Frontal cortex (tissue), 4 donors: ENCODE measurements at places on chromosomes 5 and 9. TPM values are rescaled to one million over a fixed set of nuclear protein-coding genes. Genes with fewer than 3 reads are reported as not detected.

CCDC152 gene
- total RNA-seq: 9.0 TPM

GRCh38 chr9:80649001-80649420 is 1040.3 kb downstream of the TLE1 start:
- no peak for DNase-seq

DNA sequence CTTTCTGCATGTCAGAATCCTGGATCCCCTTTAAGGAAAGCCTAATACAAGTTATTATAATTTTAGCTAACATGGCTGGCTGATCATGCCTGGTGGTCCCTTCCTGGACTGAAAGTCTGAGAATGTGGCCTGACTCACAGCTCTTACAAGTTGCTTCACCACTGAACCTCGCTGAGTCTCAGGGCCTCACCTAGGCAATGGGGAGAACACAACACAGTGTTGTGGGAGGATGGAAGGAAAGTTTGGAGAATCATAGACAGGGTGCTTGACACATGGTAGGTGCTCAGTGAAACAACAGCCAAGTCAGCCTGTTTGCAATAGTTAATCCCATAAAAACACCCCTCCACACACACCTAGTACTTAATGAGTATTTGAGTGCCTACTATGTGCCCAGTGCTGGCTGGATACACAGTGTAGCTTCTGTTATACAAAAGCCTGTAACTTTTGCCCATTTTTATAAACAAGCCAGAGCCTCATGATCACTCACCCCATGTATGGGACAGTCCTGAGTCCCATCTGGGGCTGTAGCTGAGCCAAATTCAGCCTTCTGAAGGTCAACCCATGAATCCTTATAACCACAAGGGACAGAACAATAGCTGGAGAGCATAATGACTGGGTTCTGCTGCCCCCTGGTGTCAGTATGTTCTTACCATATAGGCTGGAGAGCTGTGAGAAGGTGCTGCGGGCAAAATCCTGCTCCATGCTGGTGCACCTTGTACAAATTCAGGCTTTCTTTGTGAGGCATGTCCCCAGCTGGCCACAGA is 3.9 kb downstream of the ACSL6 start:
- DNase-seq: peak; percentile 60

GRCh38 chr5:135085133-135085935 is 51.3 kb upstream of the PITX1 start:
- no peak for DNase-seq

DNA sequence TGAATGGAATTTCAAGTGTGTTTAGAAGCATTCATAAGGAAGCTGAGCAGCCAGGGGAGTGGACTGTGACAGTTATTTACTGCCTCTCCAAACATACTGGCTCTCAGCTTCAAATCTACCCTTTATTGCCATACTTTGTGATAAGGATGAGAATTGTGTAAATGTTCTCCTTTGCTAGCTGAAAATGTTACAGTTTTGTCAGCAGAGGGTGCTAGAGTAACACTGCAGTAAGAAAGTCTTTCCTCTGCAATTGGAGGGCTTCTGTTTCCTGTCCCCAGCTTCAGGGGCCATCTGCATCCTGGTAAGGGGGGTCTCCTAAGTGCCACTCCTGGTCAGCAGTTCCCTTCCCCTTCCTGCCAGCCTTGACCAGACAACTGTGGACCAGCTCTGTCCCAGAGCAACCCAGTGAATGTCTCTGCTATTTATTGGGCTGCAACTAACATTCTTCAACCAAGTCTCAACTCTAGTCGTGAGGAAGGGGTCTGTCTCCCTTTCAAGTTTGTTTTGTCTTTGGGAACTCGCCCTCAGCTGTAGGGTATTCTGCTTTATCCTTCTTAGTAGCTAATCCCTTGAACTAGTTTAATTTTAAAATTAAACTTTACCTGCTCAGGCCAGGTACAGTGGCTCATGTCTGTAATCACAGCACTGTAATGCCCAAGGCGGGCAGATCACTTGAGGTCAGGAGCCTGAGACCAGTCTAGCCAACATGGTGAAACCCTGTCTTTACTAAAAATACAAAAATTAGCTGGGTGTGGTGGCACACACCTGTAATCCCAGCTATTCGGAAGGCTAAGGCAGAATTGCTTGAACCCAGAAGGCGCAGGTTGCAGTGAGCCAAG is 45.3 kb downstream of the RAPGEF6 start:
- peak; percentile 46 for DNase-seq

DNA sequence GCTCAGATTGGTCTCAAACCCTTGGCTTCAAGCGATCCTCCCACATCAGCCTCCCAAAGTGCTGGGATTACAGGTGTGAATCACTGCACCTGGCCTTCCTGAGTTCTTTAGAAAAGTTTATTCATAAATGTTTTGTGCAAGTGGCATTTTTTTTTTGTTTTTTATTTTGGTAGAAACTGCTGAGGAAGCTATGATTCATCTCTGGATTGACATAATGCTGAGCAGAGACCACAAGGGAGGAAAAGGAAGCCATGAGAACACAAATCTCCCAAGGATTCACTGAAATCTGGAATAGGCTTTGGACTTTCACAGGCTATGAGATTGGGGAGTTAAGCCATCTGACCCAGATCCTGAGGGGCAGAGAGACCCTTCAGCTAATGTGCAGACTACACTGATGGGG is 3.4 kb upstream of the SLC46A2 start:
- no peak for DNase-seq

OR1J2 gene
- not detected for total RNA-seq

DNA sequence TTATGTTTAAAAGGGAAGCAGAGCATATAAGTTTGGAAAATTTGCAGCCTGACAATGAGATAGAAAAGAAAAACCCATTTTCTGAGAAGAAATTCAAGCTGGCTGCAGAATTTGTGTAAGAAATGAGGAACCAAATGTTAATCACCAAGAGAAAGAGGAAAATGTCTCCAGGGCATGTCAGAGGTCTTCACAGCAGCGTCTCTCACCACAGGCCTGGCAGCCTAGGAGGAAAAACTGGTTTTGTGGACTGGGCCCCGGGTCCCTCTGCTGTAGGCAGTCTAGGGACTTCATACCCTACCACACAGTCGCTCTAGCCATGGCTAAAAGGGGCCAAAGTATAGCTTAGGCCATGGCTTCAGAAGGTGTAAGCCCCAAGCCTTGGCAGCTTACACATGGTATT is 32.1 kb upstream of the HSD17B4 start:
- DNase-seq: no peak

GRCh38 chr5:58842852-58843251 is 260.0 kb downstream of the RAB3C start:
- no peak for DNase-seq

DNA sequence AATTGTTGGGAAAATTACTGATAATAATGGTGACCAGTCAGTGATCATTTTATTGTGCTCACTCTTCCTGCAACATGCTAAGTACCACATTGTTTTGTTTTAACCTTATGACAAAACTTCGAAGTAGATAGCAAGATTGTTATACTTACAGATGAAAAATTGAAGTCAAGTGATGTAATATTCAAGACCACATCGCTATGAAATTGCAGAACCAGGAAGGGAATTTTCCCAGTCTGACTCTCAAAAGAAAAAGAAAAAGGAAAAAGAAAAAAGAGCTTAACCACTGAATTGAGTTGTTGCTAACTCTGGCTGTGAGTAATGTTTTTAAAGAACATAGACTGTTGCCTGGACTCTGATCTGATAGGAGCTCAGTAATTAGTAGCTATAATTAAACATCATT is 170.6 kb upstream of the HAPLN1 start:
- no peak for DNase-seq

- DNase-seq: no peak
These were observed 696.5 kb downstream of the NR2F1-AS1 start for GRCh38 chr5:92884469-92884868.

NR5A1 gene
- not detected for total RNA-seq

GRCh38 chr5:174721530-174722432 is 2.6 kb upstream of the MSX2 start:
- no peak for DNase-seq
